Activated T-helper 17 cell treated with anti-CD3 and anti-CD28 coated beads, Interleukin-2, amount 50 U/mL, for 72 hours (primary cell): ENCODE measurements at places on chromosomes 6 and 20. TPM values are rescaled to one million over a fixed set of nuclear protein-coding genes. Genes with fewer than 3 reads are reported as not detected.
A peak's percentile ranks its signal among the peaks of the same experiment; 100 is the strongest.

Gene SSTR4
- total RNA-seq: not detected

Gene BAK1
- total RNA-seq: 61.9 TPM

Gene PTK6
- 0.69 TPM for total RNA-seq

Gene WFDC12
- not detected for total RNA-seq

Gene COL11A2
- 1.2 TPM for total RNA-seq

Gene CRYBG1
- 30.6 TPM for total RNA-seq

Gene SYNDIG1
- not detected for total RNA-seq

Gene TAGAP
- total RNA-seq: 80.7 TPM

Gene CD93
- 5.4 TPM for total RNA-seq

Gene KIF25
- total RNA-seq: 1.8 TPM

Gene TAAR8
- not detected for total RNA-seq

DNA sequence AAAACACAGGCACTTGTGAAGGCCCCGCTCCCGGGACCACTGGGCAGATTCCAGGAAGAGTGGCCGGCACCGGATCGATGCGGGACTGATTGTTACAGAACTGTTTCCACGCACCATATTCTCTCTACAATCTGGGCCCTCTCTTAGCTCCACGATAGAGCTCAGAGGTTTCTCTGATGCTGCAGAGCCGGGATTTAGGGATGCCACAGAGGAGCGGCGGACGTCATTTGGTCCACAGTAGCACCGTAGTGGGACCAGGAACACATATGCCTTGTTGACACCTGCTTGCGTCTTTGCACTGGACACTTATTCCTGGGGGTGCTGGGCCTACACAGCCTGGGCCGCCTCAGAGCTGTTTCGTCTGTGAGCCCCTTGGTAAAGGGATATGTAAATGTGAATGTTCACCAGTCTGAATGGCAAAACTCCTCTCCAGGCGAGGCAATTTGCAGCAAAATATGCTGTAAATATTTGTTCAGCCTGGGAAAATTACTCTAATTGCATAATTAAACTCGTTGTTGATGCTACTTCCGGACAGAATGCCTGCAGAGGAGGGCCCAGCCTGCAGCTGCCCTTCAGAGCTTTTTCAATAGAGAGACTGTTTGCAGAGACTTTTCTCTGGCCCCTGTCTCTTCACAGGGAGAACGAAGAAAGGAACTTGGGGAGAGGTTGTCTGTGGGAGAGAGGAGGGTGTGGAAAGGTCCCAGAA lies 9.4 kb downstream of the PCK1 start:
- no peak for ATAC-seq

- ATAC-seq: no peak
Measured at GRCh38 chr6:39182604-39183003, 46.7 kb downstream of the KCNK5 start.

GRCh38 chr6:79821859-79822258 lies 125.5 kb downstream of the ELOVL4 start:
- no peak for ATAC-seq

- no peak for ATAC-seq
Measured at GRCh38 chr6:157906537-157907061, 75.1 kb upstream of the SYNJ2 start.

DNA sequence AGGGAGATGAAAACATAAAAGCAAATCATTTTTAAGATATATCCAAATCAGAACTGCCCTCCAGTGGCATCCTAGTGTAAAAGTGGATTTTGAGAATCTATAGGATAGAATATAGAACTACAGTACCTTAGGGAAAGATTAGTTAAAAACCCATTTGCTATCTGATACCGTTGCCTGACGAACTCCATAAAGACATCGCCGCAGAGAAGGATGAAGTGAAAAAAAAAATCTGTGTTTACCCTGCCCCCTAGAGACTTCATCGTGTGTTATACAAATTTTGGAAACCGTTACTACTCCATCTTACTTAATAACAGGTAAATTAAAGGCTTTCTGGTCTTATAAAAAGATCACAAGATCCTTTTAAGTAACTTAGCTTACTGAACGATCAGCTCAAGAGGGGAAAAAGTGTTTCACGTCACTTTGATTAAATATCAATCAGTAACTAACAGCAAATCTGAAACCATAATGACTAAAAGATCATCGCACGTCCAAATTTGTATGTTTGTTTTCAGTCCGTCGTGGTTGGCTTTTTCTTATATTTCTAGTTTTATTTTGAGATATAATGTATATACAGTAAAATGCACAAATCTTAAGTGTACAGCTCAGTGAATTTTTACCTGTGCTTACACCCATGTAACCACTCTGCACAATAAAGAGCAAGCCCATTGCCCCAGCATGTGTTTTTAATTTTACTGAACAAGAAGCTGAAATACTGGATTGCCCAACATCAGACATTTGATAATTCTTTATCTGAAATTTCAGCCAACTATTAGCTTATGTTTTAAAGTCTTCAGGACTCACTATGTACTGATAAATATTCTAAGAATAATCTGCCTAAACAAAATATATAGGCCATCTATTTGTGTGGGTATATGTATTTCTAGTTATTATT lies 881 bp upstream of the MCM3 start:
- peak; percentile 11 for ATAC-seq

- no peak for ATAC-seq
Measured at GRCh38 chr6:168009331-168009730, 11.9 kb downstream of the KIF25 start.

- no peak for ATAC-seq
Measured at GRCh38 chr6:33053230-33053629, 20.2 kb downstream of the HLA-DPA1 start.

- no peak for ATAC-seq
Measured at GRCh38 chr6:29927275-29927569, 15.1 kb upstream of the HLA-A start.

GRCh38 chr6:122431780-122432179 lies 32.3 kb downstream of the HSF2 start:
- ATAC-seq: no peak

- ATAC-seq: no peak
Measured at GRCh38 chr6:14254505-14254904, 136.9 kb downstream of the CD83 start.

DNA sequence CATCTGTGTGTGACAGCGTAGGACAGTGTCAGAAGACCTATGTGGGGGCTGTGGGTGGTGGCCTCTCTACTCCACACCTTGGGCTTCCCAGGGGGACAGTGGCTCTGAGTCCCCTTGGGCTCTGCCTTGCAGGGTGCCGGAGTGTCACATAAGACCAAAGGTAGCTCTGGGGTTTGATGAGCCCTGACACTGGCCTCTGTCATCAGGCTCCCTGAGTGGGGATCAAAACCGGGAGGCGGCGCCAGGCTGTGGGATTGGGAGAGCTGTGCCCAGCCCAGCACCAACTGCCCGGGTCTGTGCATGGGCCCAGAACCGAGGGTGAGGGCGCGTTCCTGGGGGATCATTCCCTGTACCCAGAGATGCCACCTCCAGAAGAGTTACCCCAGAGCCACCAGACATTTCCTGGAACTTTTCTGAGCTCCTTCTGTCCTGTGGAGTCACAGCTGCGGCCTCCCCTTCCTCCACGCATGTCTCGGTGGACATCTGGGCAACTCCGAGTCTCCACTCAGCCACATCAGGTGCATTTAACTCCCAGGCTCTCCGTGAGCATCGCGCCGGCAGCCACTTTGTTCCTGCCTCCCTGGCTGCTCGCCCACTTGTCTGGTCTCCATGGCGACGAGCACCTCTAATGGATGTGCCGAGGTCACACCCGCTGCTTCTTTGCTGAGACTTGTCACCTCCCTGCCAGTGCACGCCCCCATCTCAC lies 94.7 kb downstream of the TMEM242 start:
- no peak for ATAC-seq

DNA sequence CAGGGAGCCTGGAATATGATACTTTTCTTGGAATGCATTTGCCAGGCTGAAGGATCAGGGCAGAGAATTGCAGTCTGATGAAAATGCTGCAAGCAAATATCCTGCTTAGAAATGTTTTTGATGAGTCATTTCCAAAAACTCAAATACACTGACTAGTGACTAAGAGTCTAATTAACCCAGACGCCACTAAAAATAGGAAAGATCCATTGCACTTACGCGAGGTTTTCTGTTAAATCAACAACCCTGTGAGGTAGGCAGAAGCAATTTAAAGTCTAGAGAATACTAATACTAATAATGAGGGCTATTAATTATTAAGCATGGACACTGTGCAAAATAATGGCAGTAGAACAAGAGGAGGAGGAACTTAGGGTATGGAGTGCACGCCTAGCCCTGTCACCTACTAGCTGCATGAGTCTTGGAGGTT lies 130.1 kb upstream of the DOK5 start:
- ATAC-seq: peak; percentile 12

DNA sequence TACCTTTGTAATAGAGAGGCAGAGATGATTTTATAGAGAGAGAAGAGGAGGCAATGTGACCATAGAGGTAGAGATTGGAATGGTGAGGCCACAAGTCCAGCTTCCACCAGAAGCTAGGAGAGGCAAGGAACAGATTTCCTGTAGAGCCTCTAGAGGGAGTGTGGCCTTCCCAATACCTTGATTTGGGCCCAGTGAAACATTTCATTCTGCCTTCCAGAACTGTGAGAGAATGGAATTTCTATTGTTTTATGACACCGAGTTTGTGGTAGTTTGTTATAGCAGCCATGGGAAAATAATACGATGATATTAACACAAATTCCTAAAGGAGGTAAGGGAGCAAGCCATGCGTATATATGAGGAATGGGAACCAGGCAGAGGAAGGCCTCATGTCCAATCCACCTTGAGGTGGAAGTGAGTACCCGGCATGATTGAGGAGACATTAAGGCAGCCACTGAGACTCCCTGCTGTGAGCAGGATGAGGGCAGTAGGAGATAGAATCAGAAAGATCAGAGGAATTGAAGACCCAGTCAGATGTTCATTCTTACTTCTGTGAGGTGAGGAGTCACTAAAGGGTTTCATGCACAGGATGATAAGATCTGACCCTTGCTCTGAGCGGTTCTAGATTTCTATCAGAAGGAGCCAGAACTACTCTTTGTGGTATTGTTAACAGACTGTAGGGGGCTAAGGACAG lies 636.3 kb upstream of the IMPG1 start:
- ATAC-seq: no peak

- no peak for ATAC-seq
Measured at GRCh38 chr6:107991772-107992550, 34.0 kb upstream of the SEC63 start.

DNA sequence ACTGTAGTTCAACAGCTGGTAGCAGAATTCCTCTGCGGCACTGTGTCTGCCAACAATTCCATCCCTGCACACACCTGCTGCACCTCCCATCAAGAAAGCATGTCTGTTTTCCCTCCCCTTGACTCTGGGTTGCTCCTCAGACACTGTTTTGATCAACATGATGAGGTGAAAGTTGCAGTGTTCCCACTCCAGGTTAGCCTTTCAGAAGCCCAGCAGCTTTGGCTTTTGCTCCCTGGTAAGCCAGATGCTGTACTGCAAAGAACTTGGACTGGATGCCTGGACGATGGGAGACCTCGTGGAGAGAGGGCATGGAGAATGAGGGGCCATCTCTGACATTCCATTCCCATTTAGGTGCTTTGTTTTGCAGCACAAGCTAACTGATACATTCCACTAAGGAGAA lies 79.1 kb upstream of the MAFB start:
- ATAC-seq: no peak

GRCh38 chr20:1824834-1825233 lies 70.4 kb upstream of the SIRPA start:
- ATAC-seq: no peak

DNA sequence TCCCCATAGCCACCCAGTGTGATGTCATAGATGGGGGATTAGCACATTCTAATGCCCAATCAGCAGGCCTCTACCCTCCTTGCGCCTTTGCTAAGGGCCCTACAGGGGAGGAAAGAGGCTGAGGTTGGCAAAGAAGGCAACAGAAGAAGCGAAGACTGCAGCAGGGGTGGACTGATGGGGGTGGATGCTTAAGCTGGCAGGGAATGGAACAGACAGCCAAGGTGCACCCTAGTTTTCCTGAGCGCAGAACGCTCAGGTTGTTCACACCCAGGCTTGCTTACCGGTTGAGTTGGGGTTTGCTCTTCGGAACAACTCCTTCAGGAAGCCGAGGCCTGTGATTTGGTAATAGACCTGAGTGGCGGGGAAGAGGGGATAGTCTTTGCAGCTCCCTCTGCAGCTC lies 12.7 kb downstream of the MRPS18A start:
- ATAC-seq: no peak

DNA sequence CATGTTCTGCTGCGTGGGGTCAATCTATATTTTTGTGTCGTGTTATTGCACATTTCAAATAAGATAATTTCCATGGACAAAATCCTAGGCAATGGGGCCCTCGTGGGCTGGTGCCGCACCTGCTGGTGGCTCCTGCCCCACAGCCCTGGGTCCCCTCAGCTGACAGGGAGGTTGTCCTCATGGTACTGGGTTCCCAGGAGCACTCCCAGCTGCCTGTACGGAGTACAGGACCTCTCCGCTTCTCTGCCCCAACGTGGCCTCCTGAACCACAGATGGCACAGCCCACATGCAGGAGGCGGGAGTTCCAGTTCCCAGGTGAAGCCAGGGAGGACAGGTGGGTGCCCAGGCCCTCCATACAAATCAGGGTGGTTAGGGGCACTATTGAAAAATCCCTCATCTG lies 243.5 kb downstream of the SMOC2 start:
- no peak for ATAC-seq

DNA sequence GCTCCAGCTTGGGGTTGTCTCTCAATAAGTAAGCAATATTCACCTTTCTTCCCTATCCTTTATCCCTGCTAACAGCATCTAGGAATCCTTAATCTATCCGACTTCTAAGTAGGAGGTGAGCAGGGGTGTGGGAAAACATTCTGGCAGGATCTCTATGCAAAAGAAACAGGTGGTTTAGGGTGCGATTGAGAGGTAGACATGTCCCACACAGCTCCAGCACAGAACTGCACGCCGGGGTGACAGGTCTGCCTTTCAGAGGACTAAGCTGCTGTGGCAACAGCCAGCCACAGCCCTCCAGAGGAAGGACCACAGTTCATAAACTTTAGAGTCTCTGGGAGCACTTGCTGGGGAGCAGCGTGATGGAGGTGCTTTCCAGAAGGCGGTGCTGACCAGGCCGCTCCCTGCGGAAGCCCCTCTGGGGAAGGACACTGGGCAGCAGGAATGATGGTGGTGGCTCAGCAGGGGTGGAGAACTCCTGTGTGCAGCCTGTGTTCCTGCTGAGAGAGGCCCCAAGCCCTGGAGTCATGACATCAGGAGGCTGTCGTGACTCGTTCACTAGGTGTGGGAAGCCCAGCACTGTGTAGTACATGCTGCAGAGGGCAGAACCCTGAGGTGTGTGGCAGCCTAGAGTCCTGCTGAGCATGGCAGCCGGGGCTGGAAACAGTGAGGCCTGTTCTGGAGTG lies 509.6 kb downstream of the PRKN start:
- no peak for ATAC-seq

GRCh38 chr20:62598761-62599194 lies 43.5 kb upstream of the SLCO4A1 start:
- peak; percentile 24 for ATAC-seq

GRCh38 chr20:63101781-63102720 lies 95.3 kb upstream of the BHLHE23 start:
- peak; percentile 82 for ATAC-seq
